ENCODE measurements at places on chromosomes 6 and 20.

GRCh38 chr20:25195014-25195961 lies at the start of gene ENTPD6:
TSS of gene ENTPD6 (plus strand) at chr20:25195712. CDS start at chr20:25206537, 10,825 bp downstream.
- peak; percentile 88 for DNase-seq

GRCh38 chr20:31859998-31860380 lies 10.3 kb downstream of the DUSP15 start:
- no peak for DNase-seq

- DNase-seq, result no peak
Measured at GRCh38 chr6:70547313-70547712, 19.4 kb upstream of the SDHAF4 start.

GRCh38 chr20:33862709-33863403 lies 51.7 kb downstream of the CHMP4B start:
- DNase-seq, result no peak

GRCh38 chr6:1477432-1478090 lies 88.2 kb downstream of the FOXF2 start:
- no peak for DNase-seq

DNA sequence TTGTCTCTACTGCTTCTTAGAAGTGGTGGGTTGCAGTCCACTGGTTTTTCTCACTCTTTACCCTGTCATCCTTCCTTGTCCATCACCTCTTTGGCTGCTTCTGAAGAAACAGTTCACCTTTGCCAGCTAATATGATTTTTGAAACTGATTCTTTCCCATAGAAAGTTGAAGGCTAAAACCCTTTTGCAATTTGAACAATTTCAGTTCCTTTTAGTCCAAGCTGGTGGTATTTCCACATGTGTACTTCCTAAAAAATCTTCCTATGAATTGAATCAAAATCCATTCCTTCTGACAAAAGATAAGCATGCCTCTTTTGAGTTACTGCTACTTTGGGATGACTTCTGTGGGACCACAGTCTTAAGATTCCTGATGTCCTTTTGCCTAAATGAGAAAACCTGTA lies 210.0 kb upstream of the MAN1A1 start:
- no peak for DNase-seq

DNA sequence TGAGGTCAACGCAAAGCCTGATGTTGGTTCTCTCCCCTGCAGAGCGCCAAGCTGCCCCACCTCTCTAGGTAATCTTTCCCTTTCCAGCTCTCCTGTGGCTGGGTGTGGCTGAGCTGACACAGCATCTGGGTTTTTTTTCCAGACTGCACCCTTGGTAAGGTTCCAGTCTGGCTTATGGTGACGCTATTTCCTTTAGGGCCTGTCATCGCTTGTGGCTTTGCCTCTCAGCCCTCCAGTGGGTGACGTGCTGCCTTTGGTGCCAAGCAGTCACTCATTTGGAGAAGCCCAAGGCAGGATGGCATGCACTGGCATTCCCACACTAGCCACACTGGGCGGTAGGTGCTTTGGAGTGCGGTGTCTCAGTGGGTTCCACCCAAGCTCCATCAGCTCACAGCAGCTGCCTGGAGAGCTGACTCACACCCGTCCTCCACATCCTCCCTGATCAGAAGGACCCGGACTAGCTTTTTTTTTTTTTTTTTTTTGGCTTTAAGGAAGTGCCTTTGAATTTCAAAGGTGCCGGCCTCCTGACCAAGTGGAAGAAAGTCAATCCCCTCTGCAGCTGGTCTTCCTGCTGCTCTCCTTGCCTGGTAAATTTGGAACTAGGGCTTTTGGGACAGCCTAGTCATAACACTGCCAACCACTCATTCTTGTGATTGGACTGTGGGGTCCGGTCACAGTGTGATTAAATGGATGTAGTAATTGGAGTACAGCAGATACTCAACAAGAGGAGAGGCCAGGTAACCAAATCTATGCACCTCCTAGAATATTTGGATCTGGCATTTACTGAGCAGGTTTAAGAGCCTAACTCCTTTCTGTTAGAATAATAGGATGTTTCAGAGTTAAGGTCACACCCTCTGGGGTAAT lies 153.6 kb downstream of the CD83 start:
- DNase-seq, result no peak

DNA sequence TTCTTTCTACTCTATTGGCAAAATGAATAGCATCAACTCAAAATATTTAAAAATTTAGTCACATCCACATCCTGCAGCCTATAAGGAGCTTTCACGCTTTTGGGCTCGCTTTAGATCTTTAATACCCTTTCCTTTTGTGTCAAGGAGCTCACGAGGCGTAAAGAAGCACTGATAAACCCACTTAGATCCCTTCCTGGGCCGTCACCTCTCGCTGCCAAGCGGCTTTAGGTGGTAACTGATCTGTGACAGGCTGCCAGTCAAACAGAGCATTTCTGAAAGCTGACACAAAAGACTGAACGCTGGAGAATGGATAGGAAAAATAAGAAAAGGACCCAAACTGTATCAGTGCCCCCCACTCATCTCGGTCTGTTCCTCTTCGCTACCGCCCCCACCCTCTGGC lies 385.7 kb upstream of the MMS22L start:
- no peak for DNase-seq

GRCh38 chr6:141824350-141824749 lies 308.4 kb upstream of the GJE1 start:
- no peak for DNase-seq

All from KG1 (cell line).